NCI-H446 treated with DMSO at 0.1 percent for 48 hours (cell line): ENCODE measurements at places on chromosomes 1 and 21.

DNA sequence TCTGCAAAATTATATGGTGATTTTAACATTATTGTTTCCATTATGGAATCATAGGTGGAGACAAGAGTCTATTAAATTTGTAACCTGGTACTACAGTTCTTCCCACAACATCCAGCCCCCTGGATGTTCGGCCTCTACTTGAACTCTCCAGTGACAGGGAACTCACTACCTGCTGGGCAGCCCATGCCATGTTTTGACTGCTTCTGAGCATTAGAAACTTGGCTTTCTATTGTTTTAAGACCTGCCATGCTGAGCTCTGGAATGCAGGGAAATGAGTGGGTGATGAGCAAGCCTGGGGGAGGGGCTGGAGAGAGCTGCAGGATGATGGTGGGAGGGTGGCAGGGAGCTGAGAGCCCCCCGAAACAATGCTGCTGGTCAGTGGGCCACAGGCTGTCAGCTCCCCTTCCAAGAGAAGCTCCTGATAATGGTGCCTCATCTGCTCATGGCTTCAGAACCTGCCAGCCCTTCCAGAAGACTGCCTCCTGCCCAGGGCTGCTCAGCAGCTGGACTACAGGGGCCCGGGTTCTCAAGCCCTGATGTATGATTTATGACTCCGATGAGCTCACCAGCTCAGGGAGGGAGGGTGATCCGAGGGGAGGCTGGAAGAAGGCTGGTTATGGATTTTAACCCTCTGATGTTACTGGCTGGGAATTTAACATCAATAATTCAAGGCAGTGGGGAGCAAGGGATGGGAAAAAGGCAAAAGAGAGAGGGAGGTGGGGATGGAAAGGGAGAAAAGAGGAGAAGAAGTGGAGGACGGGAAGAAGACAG, 205.0 kb downstream of the HIVEP3 start:
- DNase-seq, result peak; percentile 89

DNA sequence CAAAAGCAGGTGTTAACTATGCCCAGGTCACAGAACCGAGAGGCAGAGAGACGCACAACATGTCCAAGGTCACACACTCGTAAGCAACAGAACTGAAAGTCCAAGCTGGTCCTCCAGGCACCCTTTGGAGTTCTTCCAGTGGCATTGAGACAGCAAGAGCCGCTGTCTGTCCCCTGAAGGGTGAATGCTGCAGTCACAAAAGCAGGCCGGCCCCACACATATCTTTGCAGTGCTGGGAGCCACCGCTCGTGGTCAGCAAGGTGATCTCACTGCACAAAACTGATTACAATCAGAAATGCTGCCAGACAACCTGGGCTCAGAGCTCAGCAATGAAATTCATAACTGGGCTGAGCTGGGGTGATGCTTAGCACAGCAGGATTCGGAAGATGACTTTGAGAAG, 47.4 kb upstream of the RAB4A start:
- DNase-seq, result no peak

GRCh38 chr1:185440877-185441276, 123.8 kb upstream of the IVNS1ABP start:
- DNase-seq, result no peak

GRCh38 chr1:154998818-154999570, 3.6 kb upstream of the ZBTB7B start:
- no peak for DNase-seq

GRCh38 chr1:56931211-56931610, 34.6 kb downstream of the C8B start:
- no peak for DNase-seq

DNA sequence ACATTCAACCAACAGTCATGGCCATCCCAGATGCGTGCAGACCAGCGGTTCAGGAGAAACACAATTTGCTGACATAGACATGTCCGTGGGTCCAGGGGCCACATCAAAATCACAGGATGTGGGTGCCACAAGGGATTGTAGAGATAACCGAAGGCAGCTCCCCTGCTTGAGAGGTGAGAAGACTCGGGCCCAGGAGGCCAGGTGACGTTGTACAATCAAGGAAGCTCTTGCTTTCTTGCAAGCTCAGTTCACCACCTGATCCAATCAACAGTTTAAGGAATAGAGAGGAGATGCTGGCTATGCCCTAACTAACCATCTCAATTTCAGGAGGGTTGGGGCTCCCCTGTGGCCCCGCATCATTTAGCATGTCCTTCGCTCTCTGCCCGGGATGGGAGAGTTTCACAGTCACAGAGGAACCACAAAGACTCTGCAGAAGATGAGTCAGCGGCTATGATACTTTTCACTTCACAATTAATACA, 19.5 kb downstream of the UBASH3A start:
- no peak for DNase-seq

DNA sequence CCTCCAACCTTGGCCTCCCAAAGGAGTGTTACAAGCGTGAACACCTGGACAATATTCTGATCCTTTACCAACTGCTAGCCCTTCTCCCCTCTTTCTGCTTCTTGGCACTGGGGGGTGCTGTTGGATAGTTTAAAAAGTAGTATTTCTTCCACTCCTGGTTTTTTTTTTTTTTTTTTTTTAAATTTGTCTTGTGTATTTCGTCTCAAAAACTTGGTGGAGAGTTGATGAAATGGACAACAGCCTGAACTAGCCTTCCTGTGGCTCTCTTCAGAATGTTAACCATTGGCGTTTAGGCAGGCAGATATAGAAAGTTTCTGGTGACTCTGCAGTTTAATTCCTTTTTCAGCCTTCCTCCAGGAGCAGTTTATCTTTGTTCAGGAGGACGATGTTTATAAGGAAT, 69.7 kb upstream of the USP24 start:
- DNase-seq, result peak; percentile 45

GRCh38 chr21:19853061-19853460, 1145.1 kb upstream of the NCAM2 start:
- no peak for DNase-seq

- no peak for DNase-seq
Measured at GRCh38 chr21:36218691-36219090, 62.1 kb downstream of the DOP1B start.

GRCh38 chr1:157007306-157007705, 38.2 kb downstream of the ARHGEF11 start:
- DNase-seq, result no peak

GRCh38 chr1:153849487-153850185, 73.1 kb downstream of the GATAD2B start:
- DNase-seq, result no peak

GRCh38 chr1:228956864-228957263, 221.6 kb downstream of the RHOU start:
- no peak for DNase-seq

DNA sequence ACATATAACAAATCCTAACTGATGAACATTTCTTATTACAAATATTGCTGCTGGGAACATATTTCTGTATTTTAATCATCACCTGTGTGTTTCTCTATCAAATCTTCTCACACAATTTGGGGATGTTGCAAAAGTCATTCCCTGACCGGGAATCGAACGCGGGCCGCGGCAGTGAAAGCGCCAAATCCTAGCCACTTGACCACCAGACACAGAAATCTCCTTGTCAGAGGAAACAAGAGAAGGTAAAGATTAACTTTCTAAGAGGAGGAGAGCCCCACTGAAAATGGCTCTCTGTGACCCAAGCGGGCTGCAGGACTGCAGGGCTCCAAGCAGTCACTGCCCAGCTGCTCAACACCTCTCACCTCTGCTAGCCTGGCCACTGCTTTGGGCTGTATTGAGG, 304.9 kb downstream of the FAM72C start:
- no peak for DNase-seq

GRCh38 chr21:29018540-29018939, 609 bp downstream of the RWDD2B start:
- no peak for DNase-seq

GRCh38 chr1:43421976-43422750, 31.6 kb downstream of the HYI start:
- DNase-seq, result no peak

GRCh38 chr1:102884238-102884637, 224.1 kb downstream of the COL11A1 start:
- no peak for DNase-seq

GRCh38 chr1:21939650-21940374, 2.7 kb upstream of the HSPG2 start:
- peak; percentile 16 for DNase-seq

GRCh38 chr1:106517224-106517623, 539.2 kb upstream of the PRMT6 start:
- DNase-seq, result no peak

GRCh38 chr1:111399792-111400610, 27.5 kb downstream of the OVGP1 start:
- DNase-seq, result no peak

- no peak for DNase-seq
Measured at GRCh38 chr21:22764222-22764621, 1766.0 kb downstream of the NCAM2 start.

DNA sequence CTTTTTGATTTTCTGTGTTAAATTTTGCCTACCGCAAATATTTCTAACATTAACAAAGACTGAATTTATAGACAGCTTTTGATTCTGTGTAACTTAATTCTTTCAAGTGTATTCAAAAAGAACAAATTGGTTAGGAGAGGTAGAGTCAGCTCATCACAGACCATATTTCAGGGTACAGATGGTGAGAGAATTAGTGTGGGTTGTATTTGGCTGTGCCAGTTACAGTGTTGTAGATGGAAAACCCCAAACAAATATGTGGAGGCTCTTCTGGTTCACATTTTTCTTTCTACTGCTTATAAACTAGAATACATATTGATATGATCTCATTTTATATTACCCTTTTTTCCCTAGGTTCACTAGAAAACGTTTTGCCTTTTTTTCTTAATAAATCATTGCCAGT, 11.1 kb downstream of the RCAN3 start:
- no peak for DNase-seq

DNA sequence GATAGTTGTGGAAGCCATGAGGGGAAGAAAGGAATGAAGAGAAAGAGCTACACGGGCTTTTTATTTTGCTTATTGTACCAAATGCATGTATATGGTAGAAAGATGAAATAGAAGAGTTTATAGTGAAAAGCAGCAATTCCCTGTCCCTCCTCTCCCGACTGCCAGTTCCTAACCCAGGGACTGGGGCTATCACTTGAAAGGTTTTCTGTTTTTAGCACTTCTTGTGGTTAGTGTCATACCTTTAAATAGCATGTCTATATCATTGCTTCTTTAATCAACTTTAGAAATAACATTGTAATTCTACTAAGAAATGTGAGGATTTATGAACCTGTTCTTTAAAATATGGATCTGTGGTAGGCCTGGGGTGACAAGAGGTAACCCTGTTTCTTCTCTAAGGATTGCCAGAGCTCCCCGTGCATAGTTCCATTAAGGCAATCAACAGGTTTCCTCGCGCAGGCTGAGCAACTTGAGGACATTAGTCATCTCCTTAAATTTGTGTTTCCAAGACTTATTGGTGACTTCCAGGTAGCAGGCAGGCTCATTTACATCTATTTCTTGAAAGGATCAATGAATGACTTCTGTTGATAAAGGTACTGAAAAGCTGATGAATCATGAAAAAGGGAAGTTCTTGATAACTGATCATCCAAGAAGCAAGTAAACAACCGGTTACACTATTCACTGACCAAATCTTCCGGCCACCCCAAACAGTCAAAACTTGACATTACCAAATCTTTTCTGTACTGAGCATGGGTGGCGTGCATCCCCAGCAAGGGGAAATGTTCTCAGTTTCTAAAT, 37.8 kb upstream of the S1PR1 start:
- DNase-seq, result no peak

GRCh38 chr1:151164732-151165280, 896 bp downstream of the LYSMD1 start:
- DNase-seq, result no peak

DNA sequence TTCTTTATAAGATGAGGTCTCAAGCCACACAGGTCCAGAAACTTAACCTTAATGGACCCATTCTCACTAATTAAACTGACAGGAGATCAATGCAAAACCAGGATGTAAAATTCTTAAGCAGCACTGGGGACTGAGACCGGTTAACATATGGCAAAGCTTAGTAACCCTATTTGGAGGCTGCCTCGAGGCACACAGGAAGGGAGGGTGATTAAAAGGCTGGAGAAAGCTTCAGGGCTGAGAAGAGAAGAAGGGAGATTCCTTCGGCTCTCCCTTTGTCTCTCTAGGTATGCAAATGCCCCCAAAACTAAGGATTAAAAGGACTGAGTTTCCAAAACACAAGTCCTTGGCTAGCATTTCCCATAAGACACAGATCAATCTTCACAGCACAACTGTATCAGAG, 120.8 kb upstream of the DSCAM start:
- no peak for DNase-seq

DNA sequence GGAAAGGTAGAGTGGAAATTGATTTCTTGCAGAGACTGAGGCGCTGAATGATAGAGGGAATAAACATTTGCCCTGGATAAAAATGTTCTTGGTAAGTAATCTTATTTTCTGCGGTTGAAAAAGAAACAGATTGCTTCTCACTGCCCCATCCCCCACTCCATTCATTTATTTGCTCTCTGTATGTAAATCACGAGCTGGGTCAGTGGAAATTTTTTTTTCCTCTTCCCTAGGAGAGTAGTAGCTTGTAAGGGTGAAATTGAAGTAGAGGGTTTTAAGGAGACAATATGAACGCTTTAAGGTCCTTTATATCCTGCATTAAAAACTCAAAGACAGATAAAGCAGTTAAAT, 1.4 kb upstream of the BRINP3 start:
- peak; percentile 72 for DNase-seq

DNA sequence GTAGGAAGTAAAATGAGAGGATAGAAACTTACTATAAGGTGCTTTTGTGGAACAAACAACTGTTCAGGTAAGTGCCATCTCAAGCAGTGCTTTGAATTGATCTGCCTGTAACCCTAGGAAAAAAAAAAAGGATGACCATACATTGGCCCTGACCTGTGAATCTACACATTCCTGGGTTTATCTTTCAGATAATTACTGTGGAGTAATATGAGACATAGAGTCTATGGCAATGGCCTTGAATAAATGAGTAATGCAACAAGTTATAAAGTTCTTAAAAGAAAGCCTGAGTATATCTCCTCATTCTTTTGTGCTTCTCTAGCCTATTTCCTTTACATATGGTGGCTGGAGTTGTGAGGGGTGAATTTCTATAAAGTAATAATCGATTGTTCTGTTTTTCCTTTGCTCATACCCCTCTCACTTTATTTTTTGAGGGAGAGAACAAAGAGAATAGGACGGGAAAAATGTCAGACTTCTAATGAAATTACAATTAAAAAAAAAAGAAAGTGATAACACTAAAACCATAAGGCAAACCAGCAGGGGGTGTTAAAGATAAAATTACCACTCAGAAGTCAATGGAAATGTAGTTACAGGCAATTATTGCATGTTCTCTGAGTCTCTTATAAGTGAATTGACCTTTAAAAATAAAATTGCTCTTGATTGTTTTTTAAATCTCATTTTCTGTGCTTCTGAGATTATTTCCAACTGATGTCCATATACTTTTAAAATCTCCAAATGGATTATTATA, 12.4 kb upstream of the ATP1A1 start:
- no peak for DNase-seq

DNA sequence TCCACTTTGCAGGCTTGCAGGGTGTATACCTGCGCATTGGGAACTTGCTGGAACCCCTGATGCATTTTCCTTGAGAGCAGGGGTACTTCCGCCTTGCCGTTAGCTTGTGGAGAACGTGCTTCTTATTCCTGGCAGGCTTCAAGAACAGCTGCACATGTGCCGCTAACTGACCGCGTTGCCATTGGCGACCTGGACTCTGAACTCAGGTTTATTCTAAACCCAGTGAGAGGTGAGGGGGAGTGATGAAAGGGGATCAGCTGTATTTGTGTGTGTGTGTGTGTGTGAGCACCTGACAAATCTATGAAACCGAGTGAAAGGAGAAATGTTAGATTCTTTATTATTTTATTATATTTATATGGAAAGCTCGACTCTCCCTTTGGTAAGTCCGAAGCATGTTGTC, 128.6 kb downstream of the HUNK start:
- DNase-seq, result no peak

- peak; percentile 53 for DNase-seq
Measured at GRCh38 chr1:99580451-99580850, 65.5 kb upstream of the PALMD start.

- DNase-seq, result no peak
Measured at GRCh38 chr1:20324704-20325406, 34.2 kb downstream of the VWA5B1 start.
